RWPE2 (cell line): ENCODE measurements at places on chromosomes 6 and 20.

DNA sequence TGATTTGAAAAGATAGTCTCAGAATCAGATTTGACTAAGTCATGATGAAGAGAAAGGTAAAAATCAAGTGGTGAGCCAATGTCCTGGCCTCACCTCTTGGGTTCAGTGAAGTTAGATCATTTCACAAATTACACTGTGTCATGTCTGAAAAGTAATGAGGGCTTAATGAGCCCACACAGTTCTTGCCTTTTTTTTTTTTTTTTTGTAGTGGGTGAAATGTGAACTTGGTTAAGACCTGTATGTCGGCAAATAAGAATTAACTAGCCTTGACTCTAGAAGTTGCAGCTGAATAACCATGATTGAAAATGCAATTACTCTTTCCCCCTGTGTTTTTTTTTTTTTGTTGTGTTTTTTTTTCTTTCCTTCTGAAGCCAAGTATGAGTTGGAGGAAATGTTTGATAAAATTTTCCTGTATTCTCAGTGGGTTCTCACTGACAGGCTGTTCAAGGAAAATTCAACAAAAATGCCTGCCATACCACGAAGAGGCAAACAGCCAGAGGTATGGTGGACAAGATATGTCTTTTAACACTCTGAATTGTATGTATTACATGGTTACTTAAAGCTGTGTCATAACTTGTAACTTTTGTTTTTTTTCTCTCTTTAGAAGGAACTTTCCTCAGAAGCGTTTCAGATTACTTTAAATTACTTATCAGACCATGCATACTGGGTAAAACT, 135.2 kb upstream of the MLIP start:
- H3K36me3 ChIP-seq, result no peaks in the 10 kb centered on the region
- no peak overlapping the region for H3K27ac ChIP-seq
- no peak overlapping the region for H3K4me3 ChIP-seq

DNA sequence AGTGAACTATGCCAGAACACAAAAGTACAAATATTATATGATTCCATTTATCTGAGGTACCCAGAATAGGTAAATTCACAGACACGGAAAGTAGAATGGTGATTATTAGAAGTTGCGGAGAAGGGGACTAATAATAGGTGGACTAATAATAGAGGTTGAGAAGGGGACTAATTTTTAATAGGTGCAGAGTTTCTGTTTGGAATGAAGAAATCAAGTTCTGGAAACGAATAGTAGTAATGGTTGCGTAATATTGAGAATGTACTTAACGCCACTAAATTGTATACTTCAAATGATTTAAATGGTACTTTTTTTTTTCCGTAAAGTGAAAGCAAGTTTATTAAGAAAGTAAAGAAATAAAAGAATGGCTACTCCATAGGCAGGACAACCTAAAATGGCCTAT, 33.2 kb downstream of the B4GALT5 start:
- H3K27me3 ChIP-seq, result no peaks in the 10 kb centered on the region
- H3K4me1 ChIP-seq, result peaks cover 43% of the 10 kb centered on the region
- DNase-seq, result no peak
- peaks cover 13% of the 10 kb centered on the region for H3K36me3 ChIP-seq

DNA sequence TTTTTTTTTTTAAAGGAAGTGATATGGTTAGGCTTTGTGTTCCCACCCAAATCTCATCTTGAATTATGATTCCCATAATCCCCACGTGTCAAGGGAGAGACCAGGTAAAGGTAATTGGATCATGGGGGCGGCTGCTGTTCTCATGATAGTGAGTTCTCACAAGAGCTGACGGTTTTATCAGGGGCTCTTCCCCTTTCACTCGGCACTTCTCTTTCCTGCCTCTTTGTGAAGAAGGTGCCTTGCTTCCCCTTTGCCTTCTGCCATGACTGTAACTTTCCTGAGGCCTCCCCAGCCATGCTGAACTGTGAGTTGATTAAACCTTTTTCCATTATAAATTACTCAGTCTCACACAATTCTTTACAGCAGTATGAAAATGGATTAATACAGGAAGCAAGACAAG, 64.3 kb downstream of the ZFP64 start:
- no peak overlapping the region for H3K27ac ChIP-seq
- no peak for DNase-seq
- H3K27me3 ChIP-seq, result no peaks in the 10 kb centered on the region
- no peak overlapping the region for H3K4me3 ChIP-seq
- H3K4me1 ChIP-seq, result no peaks in the 10 kb centered on the region

DNA sequence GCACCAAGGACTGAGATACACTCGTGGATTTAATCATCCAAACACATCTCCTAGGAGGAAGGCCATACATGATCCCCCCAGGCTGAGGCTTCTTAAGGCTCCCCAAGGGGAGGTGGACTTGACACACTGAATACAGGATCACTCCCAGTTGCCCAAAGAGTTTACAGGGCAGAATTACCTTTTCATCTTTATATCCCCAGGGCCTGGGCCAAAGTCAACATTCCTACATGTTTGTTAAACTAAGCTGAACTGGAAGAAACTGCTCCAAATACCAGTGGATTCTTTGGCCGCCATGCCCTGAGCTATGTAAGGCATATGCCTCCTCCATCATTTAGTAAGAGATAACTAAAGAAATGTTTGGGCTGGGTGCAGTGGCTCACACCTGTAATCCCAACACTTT, 22.2 kb upstream of the SERPINB1 start:
- H3K27me3 ChIP-seq, result no peaks in the 10 kb centered on the region

DNA sequence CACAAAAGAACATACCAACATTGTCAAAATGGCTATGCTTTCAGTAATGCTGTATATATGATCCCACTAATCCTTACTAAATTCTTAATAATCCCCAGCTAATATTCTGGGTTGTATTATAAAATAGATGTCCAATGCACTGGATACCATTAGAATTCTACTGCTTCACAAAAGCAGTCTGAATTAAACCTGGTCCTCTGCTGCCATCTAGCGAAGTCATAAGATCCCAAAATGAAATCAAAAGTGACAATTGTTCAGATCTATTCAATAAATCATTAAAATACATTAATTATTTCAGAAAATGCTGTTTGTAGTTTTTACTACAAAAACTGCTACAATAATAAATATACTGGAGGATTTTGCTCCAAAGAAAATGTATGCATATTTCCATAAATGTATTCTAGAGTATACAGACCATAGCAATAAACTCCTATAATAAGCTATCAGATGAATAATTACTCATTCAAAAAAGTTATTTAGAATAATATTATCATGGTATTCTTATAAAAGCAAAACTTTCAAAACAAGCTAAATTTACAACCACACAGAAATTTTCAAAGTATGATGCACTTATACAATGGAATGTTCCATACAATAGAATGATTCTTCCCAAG, 92.6 kb downstream of the RNGTT start:
- H3K4me1 ChIP-seq, result peaks cover 21% of the 10 kb centered on the region
- H3K36me3 ChIP-seq, result 0 out of 2 replicates have a peak, but pooled peaks cover 3% of the 10 kb centered on the region
- H3K27me3 ChIP-seq, result no peaks in the 10 kb centered on the region
- DNase-seq, result no peak

- H3K36me3 ChIP-seq, result no peaks in the 10 kb centered on the region
- DNase-seq, result no peak
- H3K4me1 ChIP-seq, result peaks cover 4% of the 10 kb centered on the region
These were observed 172.8 kb upstream of the CITED2 start for GRCh38 chr6:139547122-139547776.

GRCh38 chr6:48765352-48765961, 654.5 kb upstream of the PTCHD4 start:
- H3K4me1 ChIP-seq, result peaks cover 25% of the 10 kb centered on the region
- no peak overlapping the region for H3K4me3 ChIP-seq
- H3K27me3 ChIP-seq, result no peaks in the 10 kb centered on the region
- H3K27ac ChIP-seq, result peak overlapping the region; percentile 65

DNA sequence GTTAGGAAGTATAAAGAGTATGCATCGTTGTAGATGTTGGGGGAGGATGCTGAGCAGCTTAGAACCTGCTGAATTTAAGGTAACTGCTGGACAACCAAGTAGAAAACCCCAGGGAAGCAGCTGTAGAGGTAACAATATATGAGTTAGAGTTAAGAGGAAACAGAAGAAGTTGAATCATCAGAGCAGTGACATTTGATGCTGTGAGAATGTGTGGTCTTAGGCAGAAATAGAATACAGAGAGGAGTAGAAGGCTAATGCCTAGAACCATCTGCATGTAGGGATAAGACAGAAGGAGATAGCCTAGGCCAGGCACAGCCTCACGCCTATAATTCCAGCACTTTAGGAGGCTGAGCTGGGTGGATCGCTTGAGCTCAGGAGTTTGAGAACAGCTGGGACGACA, 22.6 kb upstream of the DYNLRB1 start:
- no peak overlapping the region for H3K27ac ChIP-seq
- H3K4me3 ChIP-seq, result no peak overlapping the region
- no peaks in the 10 kb centered on the region for H3K4me1 ChIP-seq

GRCh38 chr6:156449128-156449527, 328.1 kb upstream of the ARID1B start:
- DNase-seq, result no peak
- no peaks in the 10 kb centered on the region for H3K36me3 ChIP-seq
- no peak overlapping the region for H3K4me3 ChIP-seq
- H3K27ac ChIP-seq, result no peak overlapping the region
- H3K4me1 ChIP-seq, result no peaks in the 10 kb centered on the region

- no peak overlapping the region for H3K27ac ChIP-seq
- H3K4me1 ChIP-seq, result no peaks in the 10 kb centered on the region
- DNase-seq, result no peak
- H3K27me3 ChIP-seq, result peaks cover 10% of the 10 kb centered on the region
These were observed 10.0 kb downstream of the UNC93A start for GRCh38 chr6:167300902-167301777.

- H3K36me3 ChIP-seq, result no peaks in the 10 kb centered on the region
- no peak overlapping the region for H3K4me3 ChIP-seq
- DNase-seq, result no peak
- H3K4me1 ChIP-seq, result no peaks in the 10 kb centered on the region
- peaks cover 21% of the 10 kb centered on the region for H3K27me3 ChIP-seq
These were observed 579.6 kb upstream of the MAP3K7 start for GRCh38 chr6:91166271-91167046.

- H3K4me3 ChIP-seq, result no peak overlapping the region
- no peak for DNase-seq
- peak overlapping the region; percentile 34 for H3K27ac ChIP-seq
- peaks cover 9% of the 10 kb centered on the region for H3K4me1 ChIP-seq
These were observed 3.9 kb upstream of the LRP11 start for GRCh38 chr6:149867876-149868640.
